ENCODE measurements at places on chromosomes 12 and 14.

- no peak for DNase-seq
Observed at GRCh38 chr14:97490521-97491070, 693.4 kb downstream of the VRK1 start.

DNA sequence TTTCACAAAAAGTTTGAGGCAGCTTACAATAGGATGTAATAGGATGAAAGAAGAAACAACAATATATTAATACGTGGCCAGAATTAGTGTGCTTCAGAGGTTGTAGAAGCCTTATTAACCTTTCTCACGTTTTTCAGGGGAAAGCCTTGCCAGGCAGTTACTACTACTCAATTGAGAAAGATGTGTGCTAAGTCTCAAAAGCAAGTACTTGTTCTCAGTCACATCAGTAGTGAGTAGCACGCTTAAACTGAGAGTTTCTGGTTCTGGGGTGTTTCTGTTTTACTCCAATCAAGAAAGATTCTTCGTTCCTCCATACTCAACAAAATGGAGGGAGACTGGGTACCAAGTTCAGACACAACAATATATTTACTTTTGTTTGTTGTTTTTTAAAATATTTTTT is 38.7 kb downstream of the KLC1 start:
- DNase-seq: no peak

- DNase-seq: no peak
Observed at GRCh38 chr14:49479432-49479831, 106.7 kb downstream of the RPS29 start.

DNA sequence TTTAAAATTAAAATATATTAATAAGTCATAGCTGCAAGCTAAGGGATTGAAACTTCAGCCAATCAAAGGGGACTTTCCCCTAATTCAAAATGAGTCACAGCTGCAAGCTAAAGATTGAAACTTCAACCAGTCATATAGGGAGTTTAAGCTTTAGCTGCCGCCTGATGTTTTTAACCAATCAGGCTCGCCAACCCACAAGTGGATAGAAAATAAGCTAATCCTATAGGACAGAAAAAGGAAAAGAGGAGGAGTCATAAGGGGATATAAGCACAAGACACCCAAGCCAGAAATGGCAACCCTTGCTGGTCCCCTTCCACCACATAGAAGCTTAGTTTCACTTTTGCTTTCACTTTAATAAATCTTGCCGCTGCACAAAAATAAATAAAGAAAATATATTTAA is 1154.6 kb downstream of the GALC start:
- no peak for DNase-seq

GRCh38 chr12:19630536-19630935 is 191.2 kb downstream of the AEBP2 start:
- DNase-seq: no peak

GRCh38 chr12:46342562-46343033 is 30.0 kb downstream of the SLC38A2 start:
- DNase-seq: no peak

GRCh38 chr12:57476993-57477709 is 2.5 kb downstream of the ARHGAP9 start:
- no peak for DNase-seq
